Muscle of leg (tissue), 16 donors: ENCODE measurements at places on chromosomes 7 and 10. TPM values are rescaled to one million over a fixed set of nuclear protein-coding genes. Genes with fewer than 3 reads are reported as not detected.
A peak's percentile ranks its signal among the peaks of the same experiment; 100 is the strongest.

- no peak for DNase-seq
- H3K36me3 ChIP-seq = no peaks in the 10 kb centered on the region
- no peak overlapping the region for H3K4me3 ChIP-seq
- H3K4me1 ChIP-seq = peaks cover 3% of the 10 kb centered on the region
Measured at GRCh38 chr7:152583006-152583405, 92.9 kb downstream of the XRCC2 start.

- H3K27ac ChIP-seq = no peak overlapping the region
- no peaks in the 10 kb centered on the region for H3K4me1 ChIP-seq
- no peak overlapping the region for H3K4me3 ChIP-seq
Measured at GRCh38 chr7:131124867-131125266, 202.8 kb upstream of the MKLN1 start.

DNA sequence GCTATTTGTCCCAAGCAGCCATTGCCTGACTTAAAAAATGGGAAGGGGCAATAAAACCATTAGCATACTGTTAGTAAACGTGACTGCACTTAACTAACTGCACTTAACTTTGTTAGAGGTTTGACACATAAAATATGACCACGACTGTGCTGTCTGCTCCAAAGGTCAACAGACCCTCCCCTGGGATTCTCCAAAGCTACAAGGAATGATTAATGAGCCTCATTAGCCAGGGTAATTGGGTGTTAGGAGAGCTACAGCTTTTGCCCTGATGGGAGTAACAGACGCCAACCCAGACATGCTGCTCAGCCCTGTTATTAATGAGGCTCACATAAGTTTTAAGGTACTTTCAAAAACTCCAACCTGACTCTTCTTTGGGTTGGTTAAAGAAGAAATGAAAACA lies 129.4 kb upstream of the PLPP4 start:
- no peaks in the 10 kb centered on the region for H3K27me3 ChIP-seq
- no peaks in the 10 kb centered on the region for H3K36me3 ChIP-seq

LLCFC1 gene
- total RNA-seq = not detected

HOGA1 gene
- total RNA-seq = 0.89 TPM

DNA sequence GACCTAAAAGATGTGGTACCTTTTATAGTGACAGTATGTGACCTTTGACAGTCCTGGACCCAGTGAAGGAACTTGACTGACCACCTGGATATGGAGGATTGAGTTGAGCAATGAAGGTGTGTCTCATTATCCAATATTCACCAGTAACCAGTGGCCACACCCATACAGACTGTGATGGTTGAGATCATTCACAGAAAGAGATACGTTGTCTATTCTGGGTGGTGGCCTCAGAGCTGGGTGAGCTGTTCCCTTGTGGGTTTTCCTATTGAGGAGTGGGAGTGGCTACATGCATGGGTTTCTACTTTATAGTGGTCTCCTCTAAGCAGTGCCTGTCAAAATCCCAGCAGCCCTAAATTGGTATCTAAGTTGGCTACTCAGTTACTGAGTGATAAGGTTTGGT lies 507.4 kb downstream of the SORCS3 start:
- H3K27me3 ChIP-seq = no peaks in the 10 kb centered on the region
- no peaks in the 10 kb centered on the region for H3K4me1 ChIP-seq
- no peak for DNase-seq
- no peak overlapping the region for H3K4me3 ChIP-seq

GRCh38 chr7:33076737-33077136 lies 14.2 kb upstream of the NT5C3A start:
- H3K27me3 ChIP-seq = peaks cover 5% of the 10 kb centered on the region
- H3K4me1 ChIP-seq = no peaks in the 10 kb centered on the region
- no peak overlapping the region for H3K27ac ChIP-seq
- H3K4me3 ChIP-seq = no peak overlapping the region
- DNase-seq = no peak
- no peaks in the 10 kb centered on the region for H3K36me3 ChIP-seq

- H3K4me1 ChIP-seq = peaks cover 34% of the 10 kb centered on the region
- peak overlapping the region; percentile 55 for H3K27ac ChIP-seq
- peak; percentile 60 for DNase-seq
- H3K4me3 ChIP-seq = no peak overlapping the region
- no peaks in the 10 kb centered on the region for H3K27me3 ChIP-seq
Measured at GRCh38 chr10:31581741-31582323, 262.8 kb downstream of the ZEB1 start.

GRCh38 chr7:110612680-110613079 lies 478.2 kb upstream of the LRRN3 start:
- H3K4me3 ChIP-seq = no peak overlapping the region
- no peaks in the 10 kb centered on the region for H3K36me3 ChIP-seq
- no peaks in the 10 kb centered on the region for H3K27me3 ChIP-seq
- no peak overlapping the region for H3K27ac ChIP-seq

DNA sequence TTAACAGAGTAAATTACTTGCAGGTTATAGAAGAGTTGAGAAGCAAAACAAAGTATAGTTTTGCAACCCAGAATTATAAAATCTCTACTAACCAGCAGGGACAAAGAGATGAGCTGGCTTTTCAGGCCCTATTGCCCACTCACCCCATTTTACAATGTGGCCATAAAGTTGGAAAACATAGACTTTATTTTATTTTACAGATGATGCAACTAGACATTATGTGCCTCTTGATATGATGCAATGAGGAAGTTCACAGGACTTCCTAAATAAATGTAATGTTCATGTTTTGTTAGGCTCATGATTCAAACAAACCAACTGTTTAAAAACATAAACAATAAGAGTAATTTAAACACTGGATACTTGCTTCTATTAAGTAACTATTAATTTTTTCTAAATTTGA lies 141.1 kb upstream of the WNT16 start:
- H3K4me1 ChIP-seq = no peaks in the 10 kb centered on the region
- DNase-seq = no peak
- no peak overlapping the region for H3K27ac ChIP-seq
- no peaks in the 10 kb centered on the region for H3K36me3 ChIP-seq
- H3K4me3 ChIP-seq = no peak overlapping the region

DNA sequence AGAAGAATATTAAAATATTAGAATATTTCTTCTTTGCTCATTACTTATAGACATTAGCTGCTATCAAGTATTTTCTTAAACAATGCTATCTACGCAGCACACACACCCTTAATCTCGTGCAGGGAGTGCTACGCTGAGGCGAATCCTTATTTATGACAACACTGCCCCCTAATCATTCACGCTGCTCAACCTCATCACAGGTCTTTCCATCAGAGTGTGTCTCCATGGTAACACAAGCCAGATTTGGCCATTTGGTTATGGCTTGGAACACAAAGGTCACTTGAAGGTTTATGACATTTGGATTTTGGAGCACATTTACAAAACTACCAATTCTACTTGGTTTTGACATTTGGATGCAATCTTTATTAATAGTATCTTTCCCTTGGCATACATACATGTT lies 45.4 kb upstream of the MYO3A start:
- no peak for DNase-seq
- H3K4me1 ChIP-seq = no peaks in the 10 kb centered on the region
- no peak overlapping the region for H3K27ac ChIP-seq
- H3K4me3 ChIP-seq = no peak overlapping the region
- H3K36me3 ChIP-seq = no peaks in the 10 kb centered on the region

GRCh38 chr7:137003566-137003965 lies 135.1 kb downstream of the CHRM2 start:
- no peaks in the 10 kb centered on the region for H3K4me1 ChIP-seq
- H3K36me3 ChIP-seq = no peaks in the 10 kb centered on the region
- H3K27ac ChIP-seq = no peak overlapping the region

- no peak overlapping the region for H3K4me3 ChIP-seq
- no peak for DNase-seq
- peaks cover 2% of the 10 kb centered on the region for H3K4me1 ChIP-seq
- H3K36me3 ChIP-seq = no peaks in the 10 kb centered on the region
- no peaks in the 10 kb centered on the region for H3K27me3 ChIP-seq
Measured at GRCh38 chr10:44030132-44030531, 354.8 kb downstream of the CXCL12 start.

DNA sequence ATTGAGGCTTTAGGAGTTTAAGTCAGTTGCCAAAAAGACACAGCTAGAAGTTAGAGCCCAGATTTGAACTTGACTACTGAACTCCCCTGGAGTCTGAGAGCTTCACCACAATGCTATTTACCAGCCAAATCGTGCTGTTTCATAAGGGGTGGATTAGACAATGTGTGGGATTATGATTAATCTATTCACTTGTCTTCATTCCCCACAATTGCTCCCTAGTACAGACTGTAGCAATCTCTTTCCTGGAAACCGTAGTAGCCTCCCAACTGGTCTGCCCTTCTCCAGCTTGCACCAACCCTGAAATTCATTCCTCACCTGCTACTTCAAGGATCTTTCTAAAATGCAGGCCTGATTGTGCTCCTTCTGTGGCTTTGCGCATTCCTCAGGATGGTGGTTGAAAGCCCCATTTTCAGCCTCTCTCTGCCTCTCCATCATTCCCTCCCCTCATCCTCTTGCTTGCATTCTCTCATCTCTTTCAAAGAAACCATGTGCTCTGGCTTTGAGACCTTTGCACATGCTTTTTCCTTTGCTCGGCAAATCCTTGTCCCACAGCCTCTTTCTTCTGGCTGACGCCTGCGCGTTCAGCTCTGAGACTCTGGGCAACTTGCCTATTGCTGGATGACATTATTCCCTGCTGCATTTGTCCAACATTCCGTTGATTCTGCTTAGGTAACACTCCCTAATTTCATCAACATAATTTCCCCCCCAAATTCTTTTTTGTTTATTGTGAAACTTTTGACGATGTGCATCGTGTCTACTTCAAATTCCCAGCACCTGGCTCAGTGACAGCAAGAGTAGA lies 145.1 kb downstream of the ADRA2A start:
- no peaks in the 10 kb centered on the region for H3K27me3 ChIP-seq
- no peaks in the 10 kb centered on the region for H3K36me3 ChIP-seq
- H3K4me3 ChIP-seq = no peak overlapping the region
- DNase-seq = peak; percentile 41

DNA sequence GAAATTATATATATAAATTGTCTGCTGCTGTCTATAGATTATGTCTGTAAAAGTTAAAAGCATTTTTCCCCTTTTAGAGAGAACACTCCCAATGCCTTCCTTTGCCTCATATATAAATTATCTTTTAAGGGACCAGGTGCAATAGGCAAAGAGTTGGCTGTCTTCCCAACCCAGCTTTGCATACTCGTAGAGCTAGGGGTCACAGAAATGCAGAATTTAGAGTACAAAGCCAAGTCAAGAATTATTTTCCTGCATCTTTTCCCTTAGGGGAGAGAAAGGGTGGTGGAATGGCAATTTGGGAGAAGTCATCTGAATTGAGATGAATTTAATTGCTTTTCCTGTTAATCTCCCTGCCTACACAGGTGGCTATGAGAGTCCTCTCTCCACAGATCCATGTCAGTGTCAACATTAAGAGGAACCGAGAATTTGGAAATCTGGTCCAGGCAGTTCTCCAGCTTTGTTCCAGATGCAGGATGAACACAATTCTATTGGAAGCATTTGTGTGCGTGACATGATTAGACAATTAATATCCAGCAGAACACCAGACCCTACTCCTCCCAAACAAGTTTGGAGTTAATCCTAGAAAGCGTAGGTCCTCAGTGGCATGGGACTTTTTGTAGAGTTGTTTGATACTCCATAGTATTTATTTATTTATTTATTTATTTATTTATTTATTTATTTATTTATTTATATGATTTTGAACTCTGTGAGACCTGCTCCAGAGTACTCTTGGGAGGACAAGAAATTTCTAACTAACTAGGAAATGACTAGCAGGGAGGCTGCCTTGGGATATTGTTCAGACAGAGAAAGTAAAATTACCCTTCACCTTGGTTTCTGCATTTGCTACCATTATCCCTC lies 80.3 kb upstream of the SKAP2 start:
- H3K27ac ChIP-seq = no peak overlapping the region
- peak; percentile 16 for DNase-seq
- H3K27me3 ChIP-seq = no peaks in the 10 kb centered on the region
- H3K4me3 ChIP-seq = no peak overlapping the region
- H3K4me1 ChIP-seq = no peaks in the 10 kb centered on the region

- no peaks in the 10 kb centered on the region for H3K27me3 ChIP-seq
- no peak overlapping the region for H3K4me3 ChIP-seq
- no peak for DNase-seq
- H3K27ac ChIP-seq = no peak overlapping the region
- no peaks in the 10 kb centered on the region for H3K4me1 ChIP-seq
- peaks cover 22% of the 10 kb centered on the region for H3K36me3 ChIP-seq
Measured at GRCh38 chr10:99873846-99874245, 91.4 kb downstream of the ABCC2 start.

DNA sequence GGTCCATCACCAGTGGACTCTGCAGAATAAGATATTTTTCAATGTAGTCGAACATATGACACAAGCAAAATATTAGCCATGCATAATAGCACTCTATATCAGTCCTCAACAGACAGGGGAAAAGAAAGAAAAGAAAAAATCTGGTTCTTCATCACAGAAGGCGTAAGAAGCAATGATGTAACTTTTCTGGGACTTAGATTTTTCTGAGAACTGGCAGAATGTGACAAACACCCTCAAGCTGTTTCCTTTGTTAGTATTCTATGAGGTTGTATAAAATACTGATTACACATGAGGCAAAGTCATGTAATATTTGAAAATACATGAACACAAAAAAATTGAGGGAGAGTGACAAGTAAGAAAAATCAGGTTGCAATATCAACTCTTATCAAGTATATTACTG lies 84.9 kb downstream of the CNOT4 start:
- no peak overlapping the region for H3K4me3 ChIP-seq
- H3K27me3 ChIP-seq = no peaks in the 10 kb centered on the region
- DNase-seq = no peak

GRCh38 chr10:25232204-25232603 lies 57.4 kb downstream of the GPR158 start:
- no peak for DNase-seq
- no peaks in the 10 kb centered on the region for H3K27me3 ChIP-seq
- H3K4me1 ChIP-seq = no peaks in the 10 kb centered on the region

DNA sequence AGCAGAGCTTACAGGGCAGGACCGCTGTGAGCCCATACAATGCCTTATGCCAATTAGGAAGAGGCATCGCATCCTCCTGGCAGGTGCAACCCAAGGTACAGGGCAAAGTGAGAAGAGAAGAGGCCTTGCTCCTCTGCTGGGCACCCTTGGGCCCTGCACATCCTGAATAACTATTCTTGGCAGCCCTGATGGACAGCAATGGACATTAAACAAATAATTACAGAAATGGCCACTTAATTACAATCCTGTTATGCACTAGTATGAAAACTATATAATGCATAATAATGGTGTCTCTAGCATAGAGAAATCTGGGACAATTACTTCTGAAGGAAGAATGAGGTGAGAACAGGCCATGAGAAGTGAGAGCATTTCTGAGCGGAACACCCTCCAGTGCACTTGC lies 83.5 kb downstream of the PLPP4 start:
- no peaks in the 10 kb centered on the region for H3K36me3 ChIP-seq
- H3K27me3 ChIP-seq = no peaks in the 10 kb centered on the region
- H3K4me3 ChIP-seq = no peak overlapping the region
- no peaks in the 10 kb centered on the region for H3K4me1 ChIP-seq

DNA sequence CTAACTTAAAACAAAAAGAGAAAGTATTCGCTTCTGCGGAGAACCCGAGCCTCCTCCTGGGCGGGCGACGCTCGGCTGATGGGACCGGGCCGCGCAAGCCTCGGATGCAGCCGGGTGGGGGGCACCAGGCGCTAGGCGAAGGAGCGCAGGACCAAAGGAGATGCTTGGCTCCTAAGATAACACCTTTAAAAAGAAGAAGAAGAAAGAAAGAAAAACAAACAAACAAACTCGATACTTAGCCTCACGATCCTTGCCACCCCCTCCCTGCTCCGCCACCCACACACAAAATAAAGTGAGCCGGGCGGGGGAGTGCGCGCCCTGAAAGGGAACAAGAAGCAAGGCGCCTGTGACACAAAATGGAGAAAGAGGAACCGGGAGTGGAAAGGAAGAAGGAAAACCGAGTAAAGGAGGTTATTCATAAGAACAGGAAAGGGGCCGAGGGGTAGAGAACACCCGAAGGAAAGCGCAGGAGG lies 34.0 kb upstream of the EBLN1 start:
- no peaks in the 10 kb centered on the region for H3K36me3 ChIP-seq
- no peaks in the 10 kb centered on the region for H3K4me1 ChIP-seq
- peak; percentile 87 for DNase-seq
- peaks cover 14% of the 10 kb centered on the region for H3K27me3 ChIP-seq
- peak overlapping the region; percentile 93 for H3K27ac ChIP-seq
